ENCODE measurements at places on chromosomes 6 and 20.

DNA sequence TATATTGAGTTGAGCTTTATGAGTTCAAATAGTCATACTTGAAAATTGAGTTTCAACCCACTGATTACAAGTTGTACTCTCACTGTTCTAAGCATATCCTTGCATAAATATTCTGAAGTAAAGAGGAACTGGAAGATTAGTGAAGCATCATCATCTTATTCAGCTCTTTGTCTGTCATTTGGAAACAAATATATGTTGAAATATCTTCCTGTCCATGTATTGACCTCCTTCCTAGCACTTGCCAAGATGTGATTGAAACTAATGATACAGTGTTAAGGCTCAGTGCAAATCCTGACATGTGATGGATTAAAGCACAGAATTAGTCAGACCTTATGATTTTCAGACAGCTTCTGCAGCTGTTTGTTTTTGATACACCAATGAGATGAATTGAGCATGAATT is 434.3 kb downstream of the TBC1D32 start:
- H3K4me3 ChIP-seq = no peak overlapping the region
- H3K4me1 ChIP-seq = no peaks in the 10 kb centered on the region
- no peaks in the 10 kb centered on the region for H3K36me3 ChIP-seq
- DNase-seq = no peak
- H3K27ac ChIP-seq = no peak overlapping the region
- no peaks in the 10 kb centered on the region for H3K27me3 ChIP-seq

DNA sequence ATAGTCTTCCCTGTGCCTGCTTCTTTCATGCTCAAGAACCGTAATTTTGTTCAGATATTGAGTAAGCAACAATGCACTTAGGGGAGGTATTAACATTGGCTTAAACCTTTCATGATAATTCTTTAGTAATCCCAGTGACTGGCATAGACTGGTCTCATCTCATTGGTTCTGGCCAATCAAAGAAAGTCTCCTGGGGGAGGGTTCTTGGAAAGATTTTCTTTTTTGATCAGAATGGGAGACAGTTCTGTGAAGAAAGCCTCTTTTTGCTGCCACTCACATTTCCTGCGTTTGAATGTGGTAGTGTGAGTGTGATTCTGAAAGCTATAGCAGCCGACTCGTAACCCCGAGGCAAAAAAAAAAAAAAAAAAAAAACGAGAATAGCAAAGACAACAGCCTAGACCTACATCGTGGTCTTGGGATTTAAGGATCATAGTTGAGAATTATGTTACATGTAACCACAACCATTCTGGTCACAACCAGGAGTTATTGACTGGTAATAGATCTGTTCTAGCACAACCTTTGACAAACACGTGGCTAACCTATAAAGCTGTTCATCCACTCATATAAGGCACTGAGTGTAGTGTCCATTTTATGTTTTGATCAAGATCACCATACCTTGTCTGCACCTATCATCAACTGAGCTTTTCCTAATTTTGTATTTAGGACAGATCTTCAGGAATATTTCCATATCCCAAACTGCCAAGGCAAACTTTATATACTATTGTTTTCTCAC is 15.1 kb upstream of the TMEM217 start:
- no peak for DNase-seq
- peak overlapping the region; percentile 50 for H3K4me3 ChIP-seq
- H3K36me3 ChIP-seq = peaks cover 52% of the 10 kb centered on the region
- H3K27me3 ChIP-seq = no peaks in the 10 kb centered on the region
- H3K4me1 ChIP-seq = peaks cover 70% of the 10 kb centered on the region

- DNase-seq = no peak
- no peaks in the 10 kb centered on the region for H3K36me3 ChIP-seq
- H3K4me3 ChIP-seq = no peak overlapping the region
- H3K27me3 ChIP-seq = no peaks in the 10 kb centered on the region
- H3K4me1 ChIP-seq = peaks cover 15% of the 10 kb centered on the region
- no peak overlapping the region for H3K27ac ChIP-seq
These were observed 170.2 kb upstream of the ZNF217 start for GRCh38 chr20:53763707-53764414.

DNA sequence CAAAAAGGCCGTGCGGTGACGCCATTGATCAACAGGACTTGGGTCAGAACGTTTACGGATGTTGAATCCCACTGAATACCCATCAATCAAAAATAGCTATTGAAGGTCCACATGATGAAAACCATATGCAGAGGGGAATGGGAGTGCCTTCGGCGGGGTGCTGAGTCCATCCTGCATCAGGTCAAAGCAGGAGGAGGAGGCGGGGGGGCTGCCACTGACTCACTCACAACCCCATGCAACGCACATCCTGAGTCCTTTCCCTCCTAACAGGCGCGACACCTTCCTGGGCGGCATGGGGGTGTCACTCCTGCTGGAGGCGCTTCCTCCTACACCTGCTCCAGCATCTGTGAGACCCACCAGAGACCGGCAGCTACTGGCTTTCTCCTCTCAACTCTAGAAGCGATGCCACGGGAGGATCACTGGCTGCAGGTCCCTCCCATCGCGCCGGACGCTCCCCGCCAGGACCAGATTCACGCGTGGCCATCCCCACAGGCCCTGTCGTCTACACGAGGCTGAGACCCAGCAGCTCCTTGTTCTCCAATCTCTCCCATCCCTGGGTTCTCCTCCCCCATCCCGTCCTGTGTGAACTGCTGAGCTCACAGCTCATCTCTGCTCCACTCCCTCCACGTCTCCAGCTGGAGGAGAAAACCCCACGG is 170.6 kb upstream of the THBS2 start:
- no peaks in the 10 kb centered on the region for H3K27me3 ChIP-seq
- H3K4me3 ChIP-seq = no peak overlapping the region
- no peaks in the 10 kb centered on the region for H3K4me1 ChIP-seq
- H3K27ac ChIP-seq = no peak overlapping the region

- H3K4me3 ChIP-seq = no peak overlapping the region
- DNase-seq = no peak
- H3K36me3 ChIP-seq = no peaks in the 10 kb centered on the region
- peaks cover 11% of the 10 kb centered on the region for H3K27me3 ChIP-seq
- no peak overlapping the region for H3K27ac ChIP-seq
These were observed 127.0 kb upstream of the MAN1A1 start for GRCh38 chr6:119476554-119476953.

- H3K4me3 ChIP-seq = no peak overlapping the region
- H3K36me3 ChIP-seq = peaks cover 25% of the 10 kb centered on the region
- H3K27ac ChIP-seq = no peak overlapping the region
- no peaks in the 10 kb centered on the region for H3K4me1 ChIP-seq
- no peak for DNase-seq
- no peaks in the 10 kb centered on the region for H3K27me3 ChIP-seq
These were observed 68.8 kb downstream of the IBTK start for GRCh38 chr6:82178759-82179112.

- no peaks in the 10 kb centered on the region for H3K27me3 ChIP-seq
- peaks cover 15% of the 10 kb centered on the region for H3K4me1 ChIP-seq
These were observed 33.4 kb downstream of the TRAF3IP2 start for GRCh38 chr6:111572216-111572706.

DNA sequence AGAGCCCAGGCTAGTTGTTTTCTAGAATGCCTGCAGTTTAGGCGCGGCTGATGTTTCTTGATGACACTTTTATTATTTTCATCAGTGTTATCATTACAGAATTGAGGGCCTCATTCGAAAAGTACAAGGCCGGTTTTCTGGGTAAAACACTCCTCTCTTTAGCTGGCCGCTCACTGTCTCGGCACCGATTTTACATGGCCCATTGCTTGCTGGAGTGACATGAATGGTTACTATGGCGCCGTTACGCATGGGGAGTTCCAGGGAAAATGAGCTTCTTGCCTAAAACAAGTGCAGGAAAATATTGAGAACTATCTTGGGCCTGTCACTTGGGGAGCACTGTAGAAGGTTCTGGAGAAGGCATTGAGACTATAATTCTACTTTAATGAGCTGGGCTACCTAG is 317.8 kb downstream of the CDH4 start:
- no peak overlapping the region for H3K27ac ChIP-seq
- no peaks in the 10 kb centered on the region for H3K27me3 ChIP-seq
- no peaks in the 10 kb centered on the region for H3K36me3 ChIP-seq
- no peak for DNase-seq

GRCh38 chr20:42100137-42100704 is 482.0 kb upstream of the CHD6 start:
- no peaks in the 10 kb centered on the region for H3K4me1 ChIP-seq
- no peak overlapping the region for H3K27ac ChIP-seq
- H3K27me3 ChIP-seq = no peaks in the 10 kb centered on the region
- no peak overlapping the region for H3K4me3 ChIP-seq

- no peak overlapping the region for H3K27ac ChIP-seq
- H3K36me3 ChIP-seq = no peaks in the 10 kb centered on the region
- no peak overlapping the region for H3K4me3 ChIP-seq
- H3K4me1 ChIP-seq = peaks cover 25% of the 10 kb centered on the region
- DNase-seq = no peak
These were observed 14.4 kb upstream of the SLC17A2 start for GRCh38 chr6:25944688-25945574.

DNA sequence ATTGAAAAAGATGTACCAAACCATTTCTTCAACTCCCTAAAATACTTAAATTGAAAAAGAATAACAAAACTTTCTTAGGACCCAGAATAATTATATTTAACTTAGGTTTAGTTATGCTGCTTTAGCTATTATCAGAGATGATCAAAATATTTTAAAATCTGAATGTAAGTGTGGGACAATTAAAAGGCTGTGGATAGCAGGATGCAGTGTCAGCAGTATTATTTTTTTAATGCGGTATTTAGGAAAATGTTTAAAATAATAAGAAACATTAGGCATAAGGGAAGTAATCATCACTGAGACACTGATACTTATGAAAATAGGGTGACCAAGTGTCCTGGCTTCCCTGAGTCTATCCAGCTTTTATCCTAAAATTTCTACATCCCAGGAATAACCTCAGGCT is 161.5 kb upstream of the PTCHD4 start:
- DNase-seq = no peak
- H3K27ac ChIP-seq = no peak overlapping the region
- no peaks in the 10 kb centered on the region for H3K27me3 ChIP-seq
- H3K36me3 ChIP-seq = no peaks in the 10 kb centered on the region
- H3K4me1 ChIP-seq = no peaks in the 10 kb centered on the region
- no peak overlapping the region for H3K4me3 ChIP-seq

DNA sequence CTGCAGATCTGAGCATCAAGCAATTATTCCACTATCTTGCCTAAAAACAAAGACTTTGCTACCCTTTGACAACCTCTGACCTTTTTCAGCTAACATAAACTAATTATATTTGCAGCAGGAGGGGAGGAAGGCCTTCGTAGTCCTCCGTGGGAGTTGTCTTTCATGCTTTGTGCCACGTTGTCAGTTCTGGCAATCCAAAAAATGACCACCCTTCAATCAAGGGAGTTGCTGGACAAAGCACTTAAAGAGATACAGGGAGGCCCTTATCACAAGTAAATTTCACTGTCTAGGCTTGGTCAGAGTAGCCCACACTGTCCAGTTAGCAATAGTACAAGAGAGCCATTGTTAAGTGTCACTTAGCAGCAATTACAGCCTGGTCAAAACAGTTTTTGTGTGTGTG is 578.9 kb downstream of the HAO1 start:
- no peaks in the 10 kb centered on the region for H3K36me3 ChIP-seq
- DNase-seq = no peak
- H3K4me1 ChIP-seq = no peaks in the 10 kb centered on the region
- no peaks in the 10 kb centered on the region for H3K27me3 ChIP-seq
- no peak overlapping the region for H3K4me3 ChIP-seq
- H3K27ac ChIP-seq = no peak overlapping the region

DNA sequence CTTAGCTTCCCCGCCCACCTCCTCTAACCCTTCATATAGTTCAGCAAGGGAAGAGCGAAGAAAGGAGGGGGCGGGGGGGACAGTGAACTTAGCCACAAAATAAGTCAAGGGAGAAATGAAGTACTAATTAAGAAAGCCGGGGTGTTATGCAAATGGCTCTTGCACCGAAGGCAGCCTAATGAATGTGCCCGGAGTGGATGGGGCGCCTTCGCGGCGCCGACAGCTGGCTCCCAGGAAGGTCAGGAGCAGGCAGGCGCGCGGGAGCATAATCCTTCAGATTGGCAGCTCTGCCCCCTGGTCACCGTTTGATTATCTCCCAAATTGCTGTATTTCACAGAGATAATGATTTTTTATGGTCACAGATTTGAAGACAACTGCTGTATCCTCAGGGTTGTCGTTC is 395.1 kb downstream of the TFAP2B start:
- H3K4me3 ChIP-seq = no peak overlapping the region
- H3K27me3 ChIP-seq = no peaks in the 10 kb centered on the region
- no peaks in the 10 kb centered on the region for H3K36me3 ChIP-seq
- no peak overlapping the region for H3K27ac ChIP-seq
- no peak for DNase-seq

GRCh38 chr20:56212091-56212490 is 36.4 kb upstream of the MC3R start:
- no peaks in the 10 kb centered on the region for H3K36me3 ChIP-seq
- H3K4me1 ChIP-seq = no peaks in the 10 kb centered on the region
- no peak overlapping the region for H3K4me3 ChIP-seq
- H3K27ac ChIP-seq = no peak overlapping the region

DNA sequence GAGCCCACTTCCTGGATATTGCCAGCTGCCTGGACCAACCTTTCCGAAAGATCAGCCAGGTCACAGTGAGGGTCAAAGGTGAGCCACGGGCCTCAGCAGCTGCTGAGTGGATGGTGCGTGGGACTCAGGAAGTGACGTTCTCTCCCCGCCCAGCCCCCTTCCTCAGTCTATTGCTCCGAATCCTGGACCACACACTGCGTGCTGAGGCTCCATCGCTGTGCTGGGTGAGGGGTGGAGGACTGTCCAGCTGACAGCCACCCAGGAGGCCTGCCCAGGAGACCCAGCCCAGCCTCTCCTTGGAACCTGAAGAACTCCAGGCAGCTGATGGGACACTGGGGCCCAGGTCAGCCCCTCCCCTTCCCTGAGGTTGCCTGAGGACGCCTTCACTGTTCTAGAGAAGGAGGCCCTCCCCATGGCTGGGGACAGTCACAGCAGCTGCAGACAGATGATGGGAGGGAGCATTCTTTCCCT is 94.4 kb upstream of the CD93 start:
- no peaks in the 10 kb centered on the region for H3K36me3 ChIP-seq
- H3K4me1 ChIP-seq = no peaks in the 10 kb centered on the region
- H3K27ac ChIP-seq = no peak overlapping the region
- peaks cover 8% of the 10 kb centered on the region for H3K27me3 ChIP-seq
- no peak overlapping the region for H3K4me3 ChIP-seq

DNA sequence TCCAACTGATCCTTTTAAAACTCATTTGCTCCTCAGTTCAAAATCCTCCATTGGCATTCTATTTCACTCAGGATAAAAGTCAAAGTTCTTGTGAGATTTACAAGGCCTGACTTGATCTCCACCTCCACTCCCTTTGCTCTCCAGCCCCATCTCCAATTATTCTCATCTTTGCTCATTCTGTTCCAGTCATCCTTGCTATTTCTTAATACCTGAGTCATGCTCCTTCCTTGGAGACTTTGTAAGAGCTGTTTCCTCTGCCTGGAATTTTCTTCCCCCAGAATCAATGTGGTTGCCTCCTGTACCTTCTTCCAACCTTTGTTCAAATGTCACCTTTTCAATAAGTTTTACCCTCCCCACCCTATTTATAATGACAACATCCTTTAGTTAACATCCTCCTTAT is 373.5 kb downstream of the HTR1B start:
- no peak for DNase-seq
- H3K36me3 ChIP-seq = no peaks in the 10 kb centered on the region
- no peaks in the 10 kb centered on the region for H3K27me3 ChIP-seq
